Activated CD8-positive, alpha-beta T cell treated with anti-CD3 and anti-CD28 coated beads, Interleukin-2, amount 10 ng/mL, durations not matched to agents 7 days and 5 days (primary cell): ENCODE measurements at places on chromosomes 11 and 22. TPM values are rescaled to one million over a fixed set of nuclear protein-coding genes. Genes with fewer than 3 reads are reported as not detected.
A peak's percentile ranks its signal among the peaks of the same experiment; 100 is the strongest.

Gene CRYBB2
- total RNA-seq: not detected

Gene DDI1
- not detected for total RNA-seq

Gene GNG3
- total RNA-seq: not detected

Gene CDHR5
- total RNA-seq: not detected

Gene MRPL23
- 109 TPM for total RNA-seq

Gene OR5D13
- total RNA-seq: not detected

Gene SLC15A3
- total RNA-seq: 2.2 TPM

Gene TMEM191C
- 2.4 TPM for total RNA-seq

Gene CHST1
- total RNA-seq: not detected

DNA sequence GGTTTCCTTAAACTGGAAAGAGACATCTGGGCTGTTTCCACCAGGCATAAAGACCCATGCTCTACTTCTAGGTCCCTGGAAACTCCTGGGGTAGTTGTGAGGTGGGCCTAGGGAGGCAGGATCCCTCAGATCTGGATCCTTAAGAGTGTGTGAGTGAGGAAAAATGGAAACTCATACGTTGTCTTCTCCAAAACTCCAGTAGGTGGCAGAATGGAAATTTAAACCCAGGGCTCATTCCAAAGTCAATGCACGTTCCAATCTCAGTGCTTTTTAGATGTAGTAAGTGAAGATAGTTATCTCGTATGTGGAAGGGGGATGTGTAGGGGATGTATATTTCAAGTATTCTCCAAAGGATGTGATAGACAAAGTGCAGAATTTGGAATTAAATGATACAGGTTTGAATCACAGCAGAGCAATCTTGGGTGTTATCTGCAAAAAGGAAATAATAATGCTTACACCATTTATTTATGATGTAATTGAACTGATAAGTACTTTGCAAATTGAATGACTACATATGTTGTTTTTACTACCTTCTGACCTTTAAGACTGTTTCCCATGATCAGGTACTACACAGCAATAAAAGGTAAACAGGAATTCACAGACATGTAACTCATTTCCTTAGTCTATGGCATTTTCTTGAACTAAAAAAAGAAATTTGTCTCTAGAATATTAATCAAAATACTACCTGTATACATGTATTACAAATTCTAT is 13.1 kb upstream of the MMP1 start:
- DNase-seq: no peak

GRCh38 chr11:67118181-67118766 is 789 bp upstream of the KDM2A start:
- DNase-seq: peak; percentile 68

DNA sequence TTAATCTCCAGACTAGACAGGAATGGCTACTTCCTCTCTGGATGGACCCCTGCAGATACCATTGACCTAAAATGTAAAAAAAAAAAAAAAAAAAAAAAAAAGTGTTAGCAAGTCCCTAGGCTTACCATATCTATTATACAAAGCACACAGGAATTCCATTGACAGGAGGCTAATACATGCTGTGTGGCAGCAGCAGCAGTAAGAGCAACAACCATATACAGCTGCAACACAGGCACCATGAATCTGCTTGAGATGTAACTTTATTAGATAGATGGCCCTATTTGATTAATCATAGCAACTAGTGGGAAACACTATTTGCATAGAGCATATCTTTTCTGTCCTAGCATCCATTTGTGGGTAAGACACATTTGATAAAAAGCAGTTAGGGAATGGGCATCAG is 1447.1 kb downstream of the FAM181B start:
- no peak for DNase-seq

DNA sequence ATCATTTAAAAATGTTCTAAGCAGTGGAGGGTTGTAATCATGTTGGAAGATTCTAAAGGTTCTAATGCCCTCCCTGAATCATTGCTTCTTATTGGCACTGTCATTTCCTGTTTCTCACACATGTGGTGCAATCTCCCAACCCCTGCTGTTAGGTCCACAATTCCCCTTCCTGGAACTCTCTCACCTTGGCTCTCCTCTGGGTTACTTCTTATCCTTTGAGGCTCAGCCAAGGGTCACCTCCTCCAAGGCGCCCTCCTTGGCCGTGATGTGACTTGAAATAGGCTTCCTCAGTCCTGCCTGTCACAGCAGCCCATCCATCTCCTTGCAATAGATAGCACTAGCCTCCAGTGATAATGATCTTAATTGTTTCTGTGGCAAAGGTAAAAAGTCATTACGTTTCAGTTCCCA is 149.8 kb downstream of the TTC17 start:
- DNase-seq: no peak

GRCh38 chr11:132840660-132841059 is 691.6 kb downstream of the OPCML start:
- DNase-seq: no peak

GRCh38 chr11:34182921-34183685 is 77.7 kb downstream of the NAT10 start:
- no peak for DNase-seq

GRCh38 chr22:38304526-38304925 is 12.7 kb downstream of the CSNK1E start:
- DNase-seq: no peak

DNA sequence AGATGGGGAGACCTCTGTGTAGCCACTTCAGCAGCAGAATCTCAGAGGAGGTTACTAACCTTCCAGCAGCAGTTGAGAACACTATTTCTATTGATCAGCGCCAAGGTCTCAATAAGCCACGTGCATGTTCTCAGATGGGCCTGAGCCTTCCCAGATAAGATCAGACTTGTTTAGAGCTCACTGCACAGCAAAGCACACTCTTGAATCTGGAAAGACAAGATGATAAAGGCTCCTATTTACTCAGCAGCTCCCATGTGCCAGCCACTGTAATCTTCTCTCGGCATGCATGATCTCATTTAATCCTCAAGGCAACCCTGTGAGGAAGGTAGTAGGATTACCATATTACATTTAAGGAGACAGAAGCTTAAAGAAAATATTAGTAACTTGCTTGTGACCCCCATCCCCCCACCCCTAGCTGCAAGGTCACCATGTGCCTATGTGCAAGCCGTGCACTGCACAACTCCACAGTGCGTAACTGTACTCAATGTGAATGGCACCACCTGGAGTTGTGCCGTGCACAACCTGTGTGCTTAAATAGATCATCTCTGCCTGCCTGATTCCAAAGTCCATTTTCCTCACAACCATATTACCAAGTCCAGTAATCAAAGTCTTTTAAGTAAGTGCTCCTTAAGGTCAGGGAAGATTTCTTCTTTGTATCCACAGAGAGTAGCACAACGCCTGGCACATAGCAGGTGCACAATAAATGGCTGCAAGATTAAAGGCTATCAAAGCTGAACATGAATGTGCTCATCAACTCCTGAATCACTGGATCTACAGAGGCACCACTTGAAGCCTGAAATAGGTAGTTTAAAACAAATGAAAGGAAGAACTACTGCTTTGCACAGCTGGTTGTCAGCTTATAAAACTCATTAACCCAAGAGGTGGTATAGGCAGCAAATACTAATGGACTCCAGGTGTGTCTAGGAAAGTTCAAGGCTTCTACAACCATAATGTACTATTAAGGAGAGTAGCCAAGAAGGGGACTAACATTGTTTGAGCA is 293.8 kb downstream of the BUD13 start:
- no peak for DNase-seq

- peak; percentile 85 for DNase-seq
Measured at GRCh38 chr22:44026630-44027511, 2.8 kb downstream of the PARVB start.

DNA sequence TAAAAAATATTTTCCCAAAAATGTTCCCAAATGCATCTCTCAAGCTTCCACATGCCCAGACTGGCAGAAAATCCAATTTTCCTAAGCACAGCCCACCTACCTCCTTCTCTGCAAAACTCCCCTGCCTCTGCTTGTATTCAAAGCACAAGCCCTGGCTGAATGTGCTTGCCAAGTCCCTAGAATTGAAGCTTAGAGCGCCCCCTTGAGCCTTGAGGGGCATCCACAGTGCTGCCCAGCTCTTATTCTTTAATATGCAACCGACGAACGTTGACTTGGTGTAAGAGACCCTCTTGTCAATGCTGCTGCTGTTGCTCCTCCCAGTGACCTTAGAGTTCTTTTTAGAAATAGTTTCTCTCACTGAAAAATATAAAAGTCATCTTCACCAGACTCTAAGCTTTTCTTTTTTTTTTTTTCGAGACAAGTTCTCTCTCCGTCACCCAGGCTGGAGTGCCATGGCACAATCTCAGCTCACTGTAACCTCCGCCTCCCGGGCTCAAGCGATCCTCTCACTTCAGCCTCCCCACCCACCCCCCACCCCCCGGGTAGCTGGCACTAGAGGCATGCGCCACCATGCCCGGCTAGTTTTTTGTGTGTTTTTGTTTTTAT is 63.5 kb upstream of the CAPRIN1 start:
- peak; percentile 87 for DNase-seq

GRCh38 chr22:47280301-47280700 is 517.9 kb downstream of the TBC1D22A start:
- DNase-seq: no peak

DNA sequence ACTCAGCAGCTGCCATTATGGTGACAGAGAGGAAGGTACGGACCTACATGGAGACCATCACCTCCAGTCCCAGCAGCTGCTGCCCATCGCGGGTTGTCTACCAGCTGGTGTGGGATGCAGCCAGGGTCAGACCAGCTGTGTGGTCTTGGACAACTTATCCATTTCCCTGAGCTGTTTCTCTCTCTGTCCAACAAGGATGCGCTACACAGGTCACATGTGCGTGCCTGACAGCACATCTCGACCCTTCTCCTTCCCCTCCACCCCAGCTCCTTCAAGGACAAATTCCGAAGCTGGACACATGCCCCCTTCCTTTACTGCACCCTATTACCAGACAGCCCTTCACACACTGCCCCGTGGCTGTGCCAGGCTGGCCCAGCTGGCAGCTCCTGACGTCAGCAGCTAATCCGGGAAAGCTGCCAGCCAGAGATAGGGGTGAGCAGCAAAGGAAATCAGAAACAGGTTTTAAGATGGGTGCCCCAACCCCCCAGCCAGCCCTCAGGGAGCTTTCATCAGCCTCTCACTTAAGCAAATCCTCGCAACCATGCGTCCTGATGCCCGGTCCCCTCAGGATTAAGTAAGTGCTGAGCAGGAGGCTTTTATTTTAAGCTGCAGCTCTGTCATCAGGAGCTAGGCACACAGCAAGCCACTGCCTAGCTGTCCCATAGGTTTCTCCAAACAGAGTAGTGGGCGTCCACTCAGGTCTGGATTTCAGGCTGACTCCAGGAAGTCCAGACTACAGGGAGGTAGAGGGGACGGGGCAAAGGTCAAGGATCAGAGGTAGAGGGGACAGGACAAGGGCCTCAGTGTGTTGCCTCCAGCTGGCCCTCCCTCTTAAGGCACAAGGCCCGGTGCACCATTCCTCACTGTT is 20.3 kb downstream of the TEF start:
- no peak for DNase-seq

GRCh38 chr11:96167787-96168186 is 175.2 kb downstream of the MAML2 start:
- DNase-seq: no peak

DNA sequence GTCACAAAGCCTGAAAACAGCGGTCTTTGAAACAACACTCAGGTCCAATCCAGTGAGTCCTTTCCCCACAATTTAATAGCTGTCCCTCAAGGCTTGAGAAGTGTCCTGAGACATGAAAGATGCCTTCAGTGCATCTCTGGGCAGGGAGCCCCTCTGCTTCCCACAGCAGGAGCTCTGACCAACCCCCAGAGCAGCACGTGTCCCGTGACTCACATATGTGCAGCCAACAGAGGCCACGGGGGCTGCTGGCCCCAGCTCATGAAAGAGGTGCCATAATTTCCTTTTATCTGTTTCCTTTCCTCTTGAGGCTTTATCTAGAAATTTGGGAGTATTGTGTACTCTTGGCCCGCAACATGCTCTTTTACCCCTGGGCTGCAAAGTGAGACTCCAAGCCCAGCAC is 33.2 kb upstream of the LMO1 start:
- no peak for DNase-seq

- DNase-seq: no peak
Measured at GRCh38 chr22:28736301-28737155, 5.1 kb downstream of the CHEK2 start.

- DNase-seq: no peak
Measured at GRCh38 chr11:82080160-82080559, 653.5 kb downstream of the FAM181B start.

DNA sequence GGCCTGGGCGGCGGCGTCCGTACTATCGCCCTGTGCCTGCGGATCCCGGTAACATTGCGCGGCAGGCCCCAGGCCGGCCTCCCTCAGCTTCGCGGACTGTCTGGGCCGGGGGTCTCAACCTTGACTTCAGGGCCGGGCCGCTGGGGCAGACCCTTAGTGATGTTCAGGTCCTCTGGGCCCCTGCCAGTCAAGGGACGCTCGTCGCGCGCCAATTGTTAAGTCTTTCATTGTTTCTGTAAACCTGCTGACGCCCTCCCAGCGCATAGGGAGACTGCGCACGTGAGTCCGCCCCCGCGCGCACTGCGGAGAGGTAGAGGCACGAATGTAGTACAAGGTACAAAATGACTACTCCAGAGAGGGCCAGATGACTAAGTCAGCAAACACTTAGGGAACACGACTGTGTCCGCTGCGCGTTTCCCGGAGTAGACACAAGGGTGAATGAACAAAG is 451 bp upstream of the HDHD5 start:
- peak; percentile 45 for DNase-seq

DNA sequence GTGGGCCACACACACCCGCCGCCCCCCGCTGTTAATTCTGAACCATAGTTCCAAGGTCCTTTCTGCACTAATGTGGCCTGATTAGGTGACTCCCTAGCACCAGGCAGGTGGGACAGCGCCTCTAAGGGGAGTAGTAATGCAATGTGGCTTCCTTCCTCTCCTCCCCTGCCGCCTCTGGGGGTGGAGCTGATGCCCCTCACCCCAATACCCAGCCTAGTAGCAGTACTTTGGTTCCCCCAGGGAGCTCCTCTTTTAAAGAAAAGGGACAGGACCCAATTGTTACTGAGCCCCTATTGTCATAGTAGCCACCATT is 14.4 kb downstream of the RTN4RL2 start:
- DNase-seq: peak; percentile 45

- DNase-seq: no peak
Measured at GRCh38 chr11:98587884-98588283, 432.9 kb upstream of the CNTN5 start.

DNA sequence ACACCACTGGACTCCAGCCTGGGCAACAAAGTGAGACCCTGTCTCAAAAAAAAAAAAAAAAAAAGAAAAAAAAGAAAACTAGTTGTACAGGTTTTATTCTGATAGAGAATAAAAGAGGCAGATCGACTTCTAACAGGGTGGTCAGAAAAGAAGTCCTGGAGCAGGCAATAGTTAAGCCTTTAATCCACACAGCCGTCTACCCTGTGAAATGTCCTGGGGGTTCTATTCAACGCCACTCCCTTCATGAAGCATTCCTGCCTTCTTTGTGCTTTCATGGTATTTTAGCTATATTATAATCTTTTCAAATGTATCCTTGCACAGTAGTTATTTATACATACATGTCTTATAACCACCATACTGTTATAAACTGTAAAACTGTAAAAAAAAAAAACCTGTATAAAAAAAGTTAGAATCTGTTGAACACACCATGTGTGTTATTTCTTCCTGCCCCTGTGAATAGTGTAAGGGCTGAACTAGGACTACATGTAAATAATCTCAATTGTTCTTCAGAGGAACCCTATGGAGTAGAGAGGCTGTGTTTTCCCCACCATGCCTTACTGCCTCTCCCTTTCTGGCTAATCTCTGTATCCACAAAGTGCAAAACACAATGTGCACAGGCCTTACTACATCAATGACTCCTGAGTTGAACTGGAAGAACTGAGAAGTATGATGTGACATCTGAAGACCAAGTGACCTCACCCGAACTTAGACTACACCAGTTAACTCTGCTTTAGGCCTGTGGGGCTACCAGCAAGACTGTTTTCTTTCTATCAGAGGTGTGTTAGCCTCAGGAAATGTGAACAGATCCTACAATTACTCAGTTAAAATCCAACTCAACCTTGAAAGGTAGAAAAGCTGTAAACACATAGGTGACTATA is 25.3 kb downstream of the PRCP start:
- no peak for DNase-seq
